ENCODE measurements at places on chromosomes 16 and 17.

DNA sequence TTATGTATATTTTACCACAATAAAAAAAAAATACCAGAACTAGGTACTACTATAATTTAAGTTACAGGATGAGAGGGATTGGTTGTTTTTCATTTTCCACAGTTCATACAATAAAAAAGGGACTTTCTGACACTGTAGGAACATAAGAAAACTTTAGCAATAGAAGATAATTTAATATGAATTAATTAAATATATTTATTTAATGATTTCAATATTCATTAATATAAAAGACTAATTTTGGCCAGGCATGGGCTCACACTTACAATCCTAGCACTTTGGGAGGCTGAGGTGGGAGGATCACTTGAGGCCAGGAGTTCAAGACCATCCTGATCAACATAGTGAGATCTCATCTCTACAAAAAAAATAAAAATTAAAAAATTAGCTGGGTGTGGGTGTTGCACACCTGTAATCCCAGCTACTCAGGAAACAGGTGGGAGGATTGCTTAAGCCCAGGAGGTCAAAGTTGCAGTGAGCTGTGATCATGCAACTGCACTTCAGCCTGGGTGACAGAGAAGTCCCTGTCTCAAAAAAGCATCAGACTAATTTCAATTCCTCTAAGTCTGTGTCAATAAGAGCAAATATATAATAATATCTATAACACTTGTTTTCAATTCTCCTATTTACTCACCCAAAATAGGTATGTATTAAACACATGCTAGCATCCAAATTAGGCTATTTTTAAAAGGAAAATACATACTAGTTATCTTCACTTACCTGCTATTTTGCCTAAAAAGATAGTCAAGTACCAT, 79.6 kb downstream of the BRIP1 start:
- DNase-seq = no peak

GRCh38 chr16:49821614-49822282, 34.2 kb downstream of the ZNF423 start:
- DNase-seq = no peak

GRCh38 chr16:86133847-86134375, 234.9 kb downstream of the IRF8 start:
- no peak for DNase-seq

- DNase-seq = no peak
Observed at GRCh38 chr16:14545346-14545884, 84.6 kb downstream of the PARN start.

DNA sequence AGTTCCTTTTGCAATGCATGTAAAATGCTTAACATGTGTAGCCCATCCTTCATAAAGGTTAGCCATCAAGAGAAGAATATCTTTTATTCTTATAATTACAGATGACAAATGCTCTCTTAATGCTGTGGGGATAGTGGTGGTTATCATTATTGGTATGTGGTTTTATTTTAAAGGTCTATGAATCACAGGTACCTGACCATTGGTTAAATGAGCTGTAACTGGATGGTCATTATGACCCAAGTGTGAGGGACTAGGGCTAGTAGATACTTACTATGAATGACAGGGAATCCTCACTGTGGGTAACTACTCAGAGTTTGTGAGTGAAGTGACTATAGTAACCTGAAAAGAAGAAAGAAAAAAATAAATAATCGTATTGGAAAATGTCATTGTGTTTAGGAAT, 78.8 kb downstream of the CDRT15 start:
- no peak for DNase-seq

DNA sequence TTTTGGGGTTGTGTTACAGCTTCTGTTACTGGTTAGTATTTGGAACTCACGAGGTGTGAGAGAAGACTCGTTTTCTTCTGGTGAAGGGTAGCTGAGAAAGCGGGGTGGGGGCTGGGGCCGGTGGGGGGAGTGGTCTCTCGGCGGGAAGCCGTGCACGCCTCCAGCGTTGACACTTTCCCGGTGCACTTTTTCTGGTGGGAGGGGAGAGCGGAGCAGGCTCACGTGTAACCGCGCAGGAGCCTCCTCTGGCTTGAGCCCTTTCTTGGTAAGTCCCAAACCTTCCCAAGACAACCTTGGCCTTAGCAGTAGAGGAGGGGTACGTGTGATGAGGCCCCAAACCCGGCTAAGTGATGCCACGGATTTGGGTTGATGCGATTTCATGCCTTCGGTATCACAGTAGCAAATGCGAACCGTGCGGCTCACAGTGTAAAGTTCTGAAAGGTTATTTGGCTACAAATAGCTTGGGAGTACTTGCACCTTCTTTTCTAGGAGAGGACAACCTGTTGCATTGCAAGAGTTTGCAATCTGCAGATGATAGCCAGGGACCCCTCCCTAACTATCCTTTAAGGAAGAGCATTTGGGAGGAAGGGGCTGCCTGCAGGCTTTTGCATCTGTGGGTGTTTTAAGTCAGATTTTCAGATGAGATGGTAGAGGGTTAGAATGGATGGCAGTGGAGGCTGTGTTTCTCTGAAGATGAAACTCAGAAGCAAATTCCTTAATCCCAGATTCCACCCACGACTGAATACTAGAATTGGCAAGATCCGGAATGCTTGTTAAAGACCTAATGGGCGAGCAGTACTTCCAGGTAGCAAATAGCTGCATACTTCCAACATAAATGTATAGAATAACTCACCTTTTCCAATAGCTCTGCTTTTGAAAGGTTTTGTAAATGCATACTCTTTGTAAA, 1.5 kb downstream of the HLF start:
- DNase-seq = no peak

DNA sequence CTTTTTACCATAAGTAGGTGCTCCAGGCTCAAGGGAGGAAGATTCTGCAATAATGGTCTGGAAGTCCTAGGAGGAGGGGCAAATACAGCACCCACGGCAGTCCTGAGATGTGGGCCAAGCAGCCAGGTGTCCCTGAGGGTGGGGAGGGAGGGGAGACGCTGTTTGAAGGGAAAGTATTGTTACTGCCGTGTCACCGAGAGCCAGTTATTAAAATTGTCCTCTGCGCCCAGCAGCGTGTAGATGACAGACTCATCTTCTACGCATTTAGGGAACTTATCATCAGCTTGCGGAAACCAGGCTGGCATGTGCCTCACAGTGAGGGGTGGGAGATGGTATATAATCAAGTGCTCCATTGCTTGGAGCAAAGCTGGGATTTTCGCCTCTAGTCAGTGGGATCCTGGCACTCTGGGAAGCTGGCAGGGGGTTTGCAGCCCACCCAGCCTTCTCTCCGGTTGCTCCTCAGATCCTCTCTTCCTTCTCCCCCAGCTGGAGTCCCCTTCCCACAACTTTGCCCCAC, 104.6 kb downstream of the OR1D5 start:
- no peak for DNase-seq

- no peak for DNase-seq
Observed at GRCh38 chr17:77332034-77332971, 191.5 kb downstream of the SEC14L1 start.

GRCh38 chr17:57484081-57484666, 227.9 kb downstream of the MSI2 start:
- DNase-seq = no peak

DNA sequence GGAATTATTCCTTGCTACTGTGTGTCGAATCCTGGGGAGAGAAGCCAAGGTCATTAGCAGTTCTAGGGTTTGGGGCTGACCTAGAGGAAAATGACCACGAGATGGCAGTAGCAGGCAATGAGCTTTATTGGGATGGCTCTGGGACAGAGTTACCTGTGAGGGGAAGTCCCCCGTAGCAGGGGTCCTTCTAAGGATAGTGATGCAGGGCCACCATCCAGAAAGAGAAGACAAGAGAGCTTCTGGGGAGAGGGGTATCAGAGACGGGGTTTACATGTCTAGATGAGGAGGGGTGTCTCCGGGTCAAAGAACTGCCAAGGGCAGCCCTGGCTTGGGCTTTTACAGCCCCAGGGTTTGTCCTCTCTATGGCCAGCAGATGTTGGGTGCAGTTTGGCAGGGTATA, 6.4 kb upstream of the GGT6 start:
- DNase-seq = peak; percentile 61

GRCh38 chr17:82734987-82735866, at the start of gene FN3K:
Gene FN3K (plus strand): TSS chr17:82735615. CDS start chr17:82735637, 22 bp downstream.
- DNase-seq = peak; percentile 63

- peak; percentile 84 for DNase-seq
Observed at GRCh38 chr16:11136600-11136999, 119.4 kb downstream of the SOCS1 start.

- DNase-seq = no peak
Observed at GRCh38 chr17:75850928-75851692, 4.0 kb downstream of the WBP2 start.

GRCh38 chr16:5036228-5037156, 2.8 kb upstream of the NAGPA start:
- no peak for DNase-seq

GRCh38 chr16:27355610-27356009, 41.8 kb downstream of the IL4R start:
- DNase-seq = no peak

DNA sequence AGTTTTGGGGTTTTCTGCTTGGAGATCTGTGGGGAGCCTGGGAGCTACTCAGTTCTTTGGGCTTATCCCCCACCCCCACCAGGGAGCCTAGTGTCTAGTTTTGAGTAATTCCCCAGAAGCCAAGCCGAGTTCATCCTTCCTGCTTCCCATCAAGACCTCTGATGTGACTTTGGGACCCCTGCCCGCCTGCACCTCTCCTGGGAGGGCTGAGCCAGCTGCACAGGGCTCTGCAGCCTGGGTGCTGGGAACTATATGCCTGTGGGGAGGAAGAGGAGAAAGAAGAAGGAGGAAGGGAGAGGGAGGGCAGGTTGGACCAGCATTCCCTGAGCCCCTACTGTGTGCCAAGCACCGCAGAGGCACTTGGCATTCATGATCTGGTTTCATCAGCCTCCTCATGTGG, 178.9 kb downstream of the TMEM132E start:
- DNase-seq = no peak

GRCh38 chr16:84929421-84930297, 81.7 kb downstream of the ZDHHC7 start:
- no peak for DNase-seq

DNA sequence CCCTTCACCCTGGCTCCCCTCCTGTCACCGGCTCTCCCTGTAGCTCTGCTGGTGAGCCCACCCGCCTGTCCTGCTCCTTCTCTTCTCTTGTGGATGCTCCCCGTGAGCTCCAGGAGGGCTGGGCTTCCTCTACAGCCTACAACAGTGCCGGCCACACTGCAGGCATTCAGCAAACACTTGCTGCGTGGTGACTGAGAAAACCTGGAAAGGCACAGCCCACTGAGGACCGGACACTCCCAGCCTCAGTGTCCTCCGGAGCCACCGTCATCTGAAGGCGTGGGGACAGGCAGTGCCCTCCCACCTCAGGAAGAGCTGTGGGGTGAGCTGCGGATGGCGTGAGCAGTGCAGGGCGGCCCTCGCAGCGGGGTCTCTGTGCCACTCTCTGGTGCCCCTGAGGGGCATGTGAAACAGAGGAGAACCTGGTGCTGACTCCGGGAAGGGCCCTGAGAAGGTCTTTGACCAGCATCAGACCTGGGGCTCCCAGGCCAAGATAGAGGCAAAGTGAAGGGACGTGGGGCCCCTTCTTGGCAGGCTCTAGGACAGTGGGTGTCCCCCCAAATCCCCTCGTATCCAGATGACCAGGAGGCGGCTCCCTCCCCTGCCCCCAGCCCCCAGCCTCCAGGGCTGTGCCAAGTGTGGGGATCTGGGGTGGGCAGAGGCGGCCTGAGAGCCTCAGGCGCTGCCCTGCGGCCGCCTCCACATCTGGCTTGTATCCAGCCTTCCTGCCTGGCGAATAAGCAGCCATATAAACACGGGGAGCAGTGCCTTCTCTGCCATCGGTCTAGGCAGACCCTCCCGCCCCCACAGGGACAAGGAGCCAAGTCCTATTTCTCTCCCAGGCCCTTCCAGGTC, 44.0 kb upstream of the PABPN1L start:
- no peak for DNase-seq

- DNase-seq = no peak
Observed at GRCh38 chr17:46788300-46788699, 30.2 kb downstream of the WNT3 start.

DNA sequence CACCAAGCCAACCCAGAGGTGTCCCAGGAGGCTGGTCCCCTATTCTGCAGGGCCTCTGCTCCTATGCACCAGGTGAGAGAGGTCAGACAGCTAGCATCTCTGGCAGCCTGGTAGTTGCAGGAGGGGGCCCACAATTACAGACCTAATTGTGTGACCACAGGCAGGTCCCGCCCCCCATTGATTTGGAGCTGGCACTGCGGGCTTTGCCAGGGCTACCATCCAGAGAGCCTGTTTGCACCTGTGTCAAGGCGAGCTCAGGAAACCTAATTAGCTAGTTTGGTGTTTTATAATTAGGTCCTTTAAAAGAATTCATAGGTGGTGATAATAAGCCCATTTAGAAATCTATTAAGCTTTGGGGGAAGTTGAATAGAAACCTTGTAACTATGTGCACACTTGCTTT, 90.2 kb downstream of the MRM1 start:
- no peak for DNase-seq

- DNase-seq = no peak
Observed at GRCh38 chr16:84548508-84548907, 44.0 kb upstream of the MEAK7 start.

GRCh38 chr16:4709481-4709880, 16.1 kb downstream of the NUDT16L1 start:
- no peak for DNase-seq

GRCh38 chr17:2240541-2240940, 63.0 kb downstream of the SMG6 start:
- no peak for DNase-seq

DNA sequence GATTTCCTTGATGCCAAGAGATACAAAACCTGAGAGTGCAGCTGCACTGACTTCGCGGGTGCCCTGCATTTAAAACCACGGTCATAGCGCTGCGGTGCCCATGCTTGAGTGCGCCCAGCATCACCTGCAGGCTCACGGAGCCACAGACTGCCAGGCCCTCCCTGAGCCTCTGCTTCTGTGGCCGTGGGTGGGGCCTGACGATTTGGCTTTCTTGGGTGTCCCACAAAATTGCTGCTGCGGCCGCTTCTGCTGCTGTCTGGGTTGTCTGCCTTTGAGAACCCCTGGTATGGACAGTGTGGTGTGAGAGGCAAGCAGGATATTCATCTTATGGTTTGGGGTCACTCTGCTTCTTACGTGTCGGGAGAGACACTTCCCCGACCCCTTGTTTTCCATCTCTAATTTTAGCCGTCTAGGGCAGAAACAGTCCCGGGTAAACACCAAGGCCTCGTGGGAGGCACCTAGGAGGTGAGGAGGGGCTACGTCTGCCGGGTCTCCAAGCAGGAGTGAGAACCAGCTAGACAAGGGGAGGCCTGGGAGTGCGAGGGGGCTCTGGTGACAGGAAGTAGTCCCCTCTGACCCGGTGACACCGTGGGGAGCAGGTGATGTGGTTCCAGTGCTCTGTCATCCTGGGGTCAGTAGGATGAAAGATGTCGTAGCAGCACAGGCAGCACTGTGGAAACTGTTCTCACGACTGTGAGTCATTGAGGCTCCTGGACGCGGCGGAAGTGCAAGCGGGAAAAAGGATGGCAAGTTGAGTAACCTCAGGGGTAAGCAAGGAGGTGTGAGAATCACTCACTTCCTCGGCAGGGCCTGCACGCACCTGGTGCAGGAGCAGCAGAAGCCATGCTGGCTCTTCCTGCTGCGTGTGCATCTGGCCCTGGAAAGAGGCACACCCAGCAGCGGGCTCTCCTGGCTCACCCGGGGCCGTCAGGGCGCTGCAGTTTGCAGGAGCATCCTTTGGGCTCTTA, 176.3 kb downstream of the RPTOR start:
- DNase-seq = no peak

- DNase-seq = no peak
Observed at GRCh38 chr16:87352818-87353217, 30.8 kb downstream of the FBXO31 start.

- DNase-seq = no peak
Observed at GRCh38 chr17:75681289-75681688, 14.2 kb downstream of the SAP30BP start.

GRCh38 chr16:75322740-75323139, 71.3 kb upstream of the BCAR1 start:
- DNase-seq = no peak

- DNase-seq = no peak
Observed at GRCh38 chr17:45425984-45426413, 6.7 kb downstream of the ARHGAP27 start.

Data from BE2C (cell line).